ENCODE measurements at places on chromosomes 5 and 9.

- no peaks in the 10 kb centered on the region for H3K27me3 ChIP-seq
- peaks cover 38% of the 10 kb centered on the region for H3K4me1 ChIP-seq
- H3K4me3 ChIP-seq: peak overlapping the region; percentile 76
- DNase-seq: no peak
- peaks cover 16% of the 10 kb centered on the region for H3K36me3 ChIP-seq
Observed at GRCh38 chr9:136052991-136053756, 41.9 kb downstream of the NACC2 start.

DNA sequence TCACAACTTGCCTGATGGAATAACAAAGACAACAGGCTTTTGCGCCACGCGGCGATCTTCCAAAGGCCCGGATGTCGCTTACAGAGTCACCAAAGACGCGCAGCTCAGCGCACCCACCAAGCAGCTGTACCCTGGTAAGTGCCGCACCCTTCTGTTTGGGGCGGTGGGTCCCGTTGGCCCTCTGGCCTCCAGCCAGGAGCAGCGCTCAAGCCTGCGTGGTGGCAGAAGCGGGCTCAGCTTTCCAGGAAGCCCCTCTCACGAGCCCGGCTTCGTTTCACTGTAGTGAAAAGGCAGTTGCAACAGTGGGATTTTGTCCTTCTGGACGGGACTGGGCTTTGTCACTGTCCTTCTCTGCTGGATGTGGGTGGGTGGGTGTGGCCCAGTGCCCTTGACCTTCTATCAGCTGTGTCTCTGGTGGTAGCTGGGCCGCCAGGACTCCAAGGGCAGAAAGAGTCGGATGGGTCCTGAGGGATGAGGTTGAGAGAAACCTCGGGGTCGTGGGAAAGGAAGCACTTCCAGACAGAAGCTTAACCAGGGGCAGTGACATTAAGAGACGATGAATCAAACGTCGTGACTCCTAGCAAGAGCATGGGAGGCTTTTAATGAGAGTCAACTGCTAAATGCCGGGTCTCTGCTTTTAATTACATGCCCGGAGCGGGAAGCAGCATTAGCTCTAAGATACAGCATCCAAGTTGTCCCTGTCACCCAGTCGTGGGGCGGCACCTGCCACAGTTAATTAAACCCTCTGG, 49.5 kb downstream of the COL5A1 start:
- H3K27me3 ChIP-seq: no peaks in the 10 kb centered on the region
- DNase-seq: no peak
- H3K4me3 ChIP-seq: no peak overlapping the region
- H3K4me1 ChIP-seq: peaks cover 32% of the 10 kb centered on the region
- H3K27ac ChIP-seq: no peak overlapping the region
- peaks cover 11% of the 10 kb centered on the region for H3K36me3 ChIP-seq

DNA sequence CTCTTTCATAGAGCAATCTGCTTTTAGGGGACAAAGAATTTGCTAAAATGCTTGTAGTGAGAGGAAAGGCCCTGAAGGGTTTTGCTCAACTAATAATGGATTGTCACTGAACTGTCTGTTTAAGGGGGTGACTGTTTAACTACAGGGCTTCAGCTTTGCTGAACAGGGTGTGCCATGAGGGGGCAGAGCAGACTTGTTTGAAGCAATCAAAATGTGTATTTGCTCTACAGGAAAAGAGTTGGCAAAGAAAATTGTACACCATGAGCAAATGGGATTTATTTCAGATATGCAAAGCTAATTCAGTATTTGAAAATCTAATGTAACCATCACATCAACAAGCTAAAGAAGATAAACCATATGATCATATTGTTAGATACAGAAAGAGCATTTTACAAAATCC, 154.3 kb downstream of the GABRG2 start:
- no peaks in the 10 kb centered on the region for H3K4me1 ChIP-seq
- no peaks in the 10 kb centered on the region for H3K27me3 ChIP-seq
- H3K4me3 ChIP-seq: no peak overlapping the region

DNA sequence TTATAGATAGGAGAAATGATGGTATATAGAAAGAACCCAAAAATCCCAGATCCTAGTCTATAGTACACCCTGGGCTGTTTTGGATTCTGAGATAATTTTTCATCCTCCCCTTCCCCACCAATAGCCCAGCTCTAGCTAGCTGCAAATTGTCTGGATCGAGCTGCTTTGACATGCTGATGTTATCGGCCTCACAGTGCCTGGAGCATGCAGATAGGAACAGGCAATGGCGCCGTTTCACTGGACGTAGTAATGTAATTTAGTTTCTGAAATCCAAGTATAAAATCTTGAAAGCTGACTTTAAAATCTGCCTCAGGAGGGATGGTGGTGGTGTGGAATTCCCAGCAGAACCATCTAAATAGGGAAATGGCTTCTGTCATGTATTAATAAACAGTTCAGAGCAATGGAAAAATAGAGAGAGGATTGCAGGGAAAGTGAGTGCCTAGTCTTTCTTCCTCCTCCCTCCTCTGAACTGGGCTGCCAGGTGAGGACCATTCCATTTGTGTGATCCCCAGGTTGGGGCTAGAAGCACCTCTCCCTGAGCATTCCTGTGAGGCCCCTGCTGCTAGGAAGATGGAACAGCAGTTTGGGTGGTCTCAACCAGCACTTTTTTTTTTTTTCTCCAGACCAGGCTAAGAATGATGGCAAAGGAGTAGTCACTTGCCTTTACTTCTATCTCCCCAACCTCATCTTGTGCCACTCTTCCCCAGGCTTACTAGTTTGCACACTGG, 31.9 kb downstream of the FAM219A start:
- H3K27ac ChIP-seq: no peak overlapping the region
- no peak overlapping the region for H3K4me3 ChIP-seq
- no peaks in the 10 kb centered on the region for H3K36me3 ChIP-seq
- H3K4me1 ChIP-seq: peaks cover 5% of the 10 kb centered on the region
- no peaks in the 10 kb centered on the region for H3K27me3 ChIP-seq
- DNase-seq: no peak

- peaks cover 32% of the 10 kb centered on the region for H3K4me1 ChIP-seq
- no peak for DNase-seq
- no peaks in the 10 kb centered on the region for H3K27me3 ChIP-seq
- H3K4me3 ChIP-seq: no peak overlapping the region
Observed at GRCh38 chr9:27432308-27432707, 91.8 kb upstream of the IFNK start.

DNA sequence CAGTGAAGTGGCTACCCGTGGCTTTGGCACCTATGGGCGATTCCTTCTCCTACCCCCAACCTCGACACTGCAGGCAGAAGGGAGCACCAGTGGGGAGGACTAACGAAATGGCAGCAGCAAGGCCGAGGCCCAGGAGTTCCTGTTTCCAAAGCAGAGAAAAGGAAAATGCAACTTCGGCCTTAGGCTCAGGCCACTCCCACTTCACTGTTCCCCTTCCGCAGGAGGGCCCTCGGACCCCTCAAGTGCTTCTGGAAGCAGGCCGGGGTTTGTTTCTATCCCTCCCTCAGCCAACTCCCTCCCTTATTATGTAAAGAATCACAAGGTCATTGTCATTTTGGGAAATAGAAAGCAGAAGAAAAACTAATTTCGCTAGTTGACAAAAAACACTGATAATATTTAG, 36.4 kb upstream of the NKX2-5 start:
- H3K27me3 ChIP-seq: no peaks in the 10 kb centered on the region
- no peak overlapping the region for H3K4me3 ChIP-seq
- no peaks in the 10 kb centered on the region for H3K36me3 ChIP-seq
- DNase-seq: no peak
- no peaks in the 10 kb centered on the region for H3K4me1 ChIP-seq
- no peak overlapping the region for H3K27ac ChIP-seq

- no peak overlapping the region for H3K27ac ChIP-seq
- H3K4me3 ChIP-seq: peak overlapping the region; percentile 88
- DNase-seq: no peak
- no peaks in the 10 kb centered on the region for H3K36me3 ChIP-seq
- H3K27me3 ChIP-seq: no peaks in the 10 kb centered on the region
Observed at GRCh38 chr9:105693435-105694189, 729 bp upstream of the TMEM38B start.

- H3K4me1 ChIP-seq: peaks cover 14% of the 10 kb centered on the region
- H3K27me3 ChIP-seq: no peaks in the 10 kb centered on the region
- no peak overlapping the region for H3K4me3 ChIP-seq
Observed at GRCh38 chr9:137280474-137281344, 3.2 kb downstream of the TOR4A start.

DNA sequence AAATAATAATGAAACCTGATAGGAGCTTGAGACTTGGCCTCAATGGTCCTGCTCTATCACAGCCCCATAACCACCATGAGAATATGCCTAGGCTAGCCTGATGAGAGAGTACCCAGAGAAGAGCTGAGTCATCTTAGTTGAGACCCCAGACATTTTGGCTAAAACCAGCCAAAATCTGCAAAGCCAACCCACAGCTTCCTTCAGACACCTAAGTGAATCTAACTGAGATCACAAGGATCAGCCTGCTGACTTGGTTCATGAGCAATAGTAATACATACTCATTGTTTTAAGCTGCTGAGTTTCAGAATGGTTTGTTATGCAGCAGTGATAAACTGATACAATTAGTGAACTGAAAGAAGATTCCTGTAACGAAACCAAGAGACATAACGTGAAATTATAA, 473.7 kb upstream of the PTGER4 start:
- no peaks in the 10 kb centered on the region for H3K27me3 ChIP-seq
- no peak overlapping the region for H3K4me3 ChIP-seq
- no peak overlapping the region for H3K27ac ChIP-seq
- H3K4me1 ChIP-seq: no peaks in the 10 kb centered on the region
- no peak for DNase-seq

GRCh38 chr9:14627513-14627912, 65.7 kb downstream of the ZDHHC21 start:
- no peaks in the 10 kb centered on the region for H3K36me3 ChIP-seq
- H3K27me3 ChIP-seq: no peaks in the 10 kb centered on the region
- H3K4me3 ChIP-seq: no peak overlapping the region
- no peak overlapping the region for H3K27ac ChIP-seq
- no peaks in the 10 kb centered on the region for H3K4me1 ChIP-seq

GRCh38 chr9:96554326-96554725, 65.3 kb downstream of the CDC14B start:
- H3K27ac ChIP-seq: peak overlapping the region; percentile 91
- no peak for DNase-seq
- H3K27me3 ChIP-seq: no peaks in the 10 kb centered on the region
- H3K4me1 ChIP-seq: peaks cover 23% of the 10 kb centered on the region
- no peak overlapping the region for H3K4me3 ChIP-seq

- H3K36me3 ChIP-seq: no peaks in the 10 kb centered on the region
- H3K27me3 ChIP-seq: no peaks in the 10 kb centered on the region
- H3K4me1 ChIP-seq: peaks cover 13% of the 10 kb centered on the region
- DNase-seq: no peak
- peak overlapping the region; percentile 10 for H3K27ac ChIP-seq
Observed at GRCh38 chr9:94812343-94812742, 85.8 kb downstream of the AOPEP start.

GRCh38 chr5:83721953-83722901, 1.6 kb upstream of the HAPLN1 start:
- peaks cover 2% of the 10 kb centered on the region for H3K4me1 ChIP-seq
- DNase-seq: peak; percentile 9
- no peaks in the 10 kb centered on the region for H3K36me3 ChIP-seq
- no peaks in the 10 kb centered on the region for H3K27me3 ChIP-seq
- H3K4me3 ChIP-seq: peak overlapping the region; percentile 91

GRCh38 chr5:154206311-154206710, 15.8 kb downstream of the GALNT10 start:
- no peak for DNase-seq
- no peak overlapping the region for H3K27ac ChIP-seq
- no peaks in the 10 kb centered on the region for H3K4me1 ChIP-seq
- H3K27me3 ChIP-seq: no peaks in the 10 kb centered on the region

- H3K27me3 ChIP-seq: no peaks in the 10 kb centered on the region
- H3K4me1 ChIP-seq: no peaks in the 10 kb centered on the region
- DNase-seq: no peak
- H3K36me3 ChIP-seq: no peaks in the 10 kb centered on the region
- H3K4me3 ChIP-seq: no peak overlapping the region
Observed at GRCh38 chr9:128412120-128412790, 8.4 kb upstream of the CERCAM start.

- H3K4me1 ChIP-seq: peaks cover 20% of the 10 kb centered on the region
- no peaks in the 10 kb centered on the region for H3K36me3 ChIP-seq
- H3K27ac ChIP-seq: peak overlapping the region; percentile 69
- DNase-seq: peak; percentile 82
- no peaks in the 10 kb centered on the region for H3K27me3 ChIP-seq
Observed at GRCh38 chr9:127336506-127337352, 60.2 kb upstream of the SLC2A8 start.

DNA sequence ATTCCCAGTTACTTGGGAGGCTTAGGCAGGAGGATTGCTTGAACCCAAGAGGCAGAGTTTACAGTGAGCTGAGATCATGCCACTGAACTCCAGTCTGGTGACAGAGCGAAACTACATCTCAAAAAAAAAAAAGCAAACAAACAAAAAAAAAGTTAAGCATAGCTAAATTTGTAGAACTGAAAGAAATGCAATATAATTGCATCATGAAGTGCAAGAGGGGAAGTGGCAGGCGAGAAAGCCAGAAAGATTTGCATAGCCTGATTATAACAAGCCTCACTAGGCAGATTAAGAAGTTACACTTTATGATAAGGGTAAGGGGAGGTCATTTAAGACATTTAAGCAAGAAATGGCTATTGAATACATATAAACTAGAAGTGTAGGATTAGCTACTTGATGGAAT, 187.1 kb downstream of the EDIL3 start:
- no peaks in the 10 kb centered on the region for H3K27me3 ChIP-seq
- no peak overlapping the region for H3K27ac ChIP-seq
- H3K36me3 ChIP-seq: no peaks in the 10 kb centered on the region
- H3K4me3 ChIP-seq: no peak overlapping the region
- no peaks in the 10 kb centered on the region for H3K4me1 ChIP-seq

- H3K4me3 ChIP-seq: peak overlapping the region; percentile 64
- no peak overlapping the region for H3K27ac ChIP-seq
- DNase-seq: no peak
- no peaks in the 10 kb centered on the region for H3K27me3 ChIP-seq
- no peaks in the 10 kb centered on the region for H3K4me1 ChIP-seq
Observed at GRCh38 chr9:98087420-98088354, 31.2 kb downstream of the NANS start.

DNA sequence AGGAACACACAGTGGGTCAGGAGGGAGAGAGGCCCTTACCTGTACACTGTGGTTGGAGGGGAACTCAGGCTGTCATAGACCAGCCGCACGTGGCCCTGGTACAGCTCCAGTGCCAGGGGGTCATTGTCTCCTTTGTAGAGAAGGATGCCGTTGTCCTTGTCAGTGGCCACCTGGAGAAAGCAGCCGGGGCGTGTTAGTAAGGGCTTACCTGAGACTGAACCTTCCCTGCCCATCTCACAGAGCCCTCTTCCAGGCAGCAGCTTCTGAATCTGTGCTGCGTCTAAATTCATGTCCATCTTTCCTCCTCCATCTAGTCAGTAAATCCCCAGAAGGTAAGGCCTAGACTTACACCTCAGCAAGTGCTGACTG, 104.7 kb upstream of the PANK3 start:
- no peak for DNase-seq
- H3K27me3 ChIP-seq: no peaks in the 10 kb centered on the region
- H3K27ac ChIP-seq: no peak overlapping the region
- no peak overlapping the region for H3K4me3 ChIP-seq
- no peaks in the 10 kb centered on the region for H3K36me3 ChIP-seq

- no peaks in the 10 kb centered on the region for H3K27me3 ChIP-seq
- peaks cover 35% of the 10 kb centered on the region for H3K4me1 ChIP-seq
- H3K27ac ChIP-seq: peak within 1 kb of the TSS; percentile 84
- DNase-seq: peak; percentile 78
- no peaks in the 10 kb centered on the region for H3K36me3 ChIP-seq
Observed at GRCh38 chr5:159209438-159210209, at the start of gene RNF145. TSS of gene RNF145 (minus strand) at chr5:159209553. CDS start at chr5:159203617, 5,936 bp downstream.

GRCh38 chr9:86601697-86602096, 247.5 kb upstream of the TUT7 start:
- no peak for DNase-seq
- no peaks in the 10 kb centered on the region for H3K27me3 ChIP-seq

All from thoracic aorta (tissue), 2 donors.